ENCODE measurements at places on chromosomes 16 and 17. TPM values are rescaled to one million over a fixed set of nuclear protein-coding genes. Genes with fewer than 3 reads are reported as not detected.

TPSB2 gene
- 18.1 TPM for total RNA-seq

GRAP gene
- 2.3 TPM for total RNA-seq

TM4SF5 gene
- not detected for total RNA-seq

SCNN1G gene
- total RNA-seq = 5.4 TPM

CDH15 gene
- not detected for total RNA-seq

TLCD3B gene
- total RNA-seq = not detected

NPIPA2 gene
- 2.1 TPM for total RNA-seq

ATP6V0A1 gene
- total RNA-seq = 59.1 TPM

DNA sequence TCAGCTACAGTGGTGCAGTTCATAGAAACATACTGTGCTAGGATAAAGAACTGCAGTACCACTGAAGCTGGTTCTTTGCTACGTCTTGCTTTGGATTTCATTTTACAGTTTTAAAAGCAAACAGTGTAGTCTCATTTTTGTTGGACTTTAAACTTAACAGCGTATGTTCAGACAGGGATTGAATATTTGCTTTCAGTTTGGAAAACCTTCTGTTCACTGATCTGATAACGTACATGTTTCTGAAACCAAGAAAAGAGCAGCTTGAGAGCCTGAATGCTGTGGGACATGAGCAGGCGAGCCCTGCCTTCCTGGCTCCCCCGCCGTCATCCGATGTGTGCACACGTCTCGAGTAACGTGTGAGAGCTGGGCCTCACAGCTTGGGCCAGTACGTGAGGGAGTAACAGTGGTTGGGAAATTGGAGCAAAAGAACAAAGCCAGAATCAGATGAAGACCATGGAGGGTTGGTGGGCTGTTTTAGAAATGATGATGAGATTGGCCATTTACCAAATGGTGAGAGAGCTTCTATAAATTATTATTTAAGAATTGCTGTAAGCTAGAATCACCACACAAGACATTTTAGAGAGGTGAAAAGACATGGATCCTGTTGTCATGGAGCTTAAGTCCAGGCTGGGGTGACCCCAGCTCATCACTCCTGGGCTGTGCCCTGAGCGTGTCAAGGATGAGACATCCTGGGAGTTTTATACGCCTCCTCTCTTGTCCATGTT lies 20.8 kb upstream of the CLEC18C start:
- peaks cover 13% of the 10 kb centered on the region for H3K36me3 ChIP-seq
- no peak overlapping the region for H3K27ac ChIP-seq
- no peaks in the 10 kb centered on the region for H3K27me3 ChIP-seq
- H3K4me1 ChIP-seq = no peaks in the 10 kb centered on the region
- no peak overlapping the region for H3K4me3 ChIP-seq

DNA sequence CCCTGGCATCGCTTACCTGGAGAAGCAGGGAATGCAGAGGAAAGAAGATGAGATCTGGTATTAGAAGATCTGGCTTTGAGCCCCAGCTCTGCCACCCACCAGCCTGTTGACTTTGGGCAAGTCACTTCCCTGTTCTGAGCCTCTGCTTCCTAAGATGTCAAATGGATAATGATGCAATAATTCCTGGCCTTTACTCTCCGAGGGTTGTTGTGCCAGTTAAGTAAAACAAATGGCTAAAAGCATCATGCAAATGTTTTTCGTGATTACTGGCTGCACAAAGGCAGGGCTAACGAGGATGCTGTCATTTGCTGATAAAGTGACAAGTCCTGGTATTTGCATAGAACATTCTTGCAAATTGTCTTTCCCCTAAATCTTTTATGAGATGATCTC lies 1.3 kb upstream of the ZNF821 start:
- no peaks in the 10 kb centered on the region for H3K27me3 ChIP-seq
- no peaks in the 10 kb centered on the region for H3K4me1 ChIP-seq
- H3K4me3 ChIP-seq = no peak overlapping the region

- H3K27me3 ChIP-seq = no peaks in the 10 kb centered on the region
- no peak overlapping the region for H3K27ac ChIP-seq
- H3K4me1 ChIP-seq = no peaks in the 10 kb centered on the region
- H3K4me3 ChIP-seq = no peak overlapping the region
- DNase-seq = no peak
Measured at GRCh38 chr16:10123141-10123540, 59.1 kb downstream of the GRIN2A start.

- H3K4me3 ChIP-seq = no peak overlapping the region
- H3K36me3 ChIP-seq = no peaks in the 10 kb centered on the region
- H3K27me3 ChIP-seq = no peaks in the 10 kb centered on the region
- no peak for DNase-seq
- H3K4me1 ChIP-seq = no peaks in the 10 kb centered on the region
- H3K27ac ChIP-seq = no peak overlapping the region
Measured at GRCh38 chr16:59238246-59238645, 504.1 kb upstream of the GOT2 start.

- H3K4me3 ChIP-seq = no peak overlapping the region
- DNase-seq = no peak
- H3K27ac ChIP-seq = no peak overlapping the region
- H3K27me3 ChIP-seq = no peaks in the 10 kb centered on the region
- H3K4me1 ChIP-seq = peaks cover 8% of the 10 kb centered on the region
Measured at GRCh38 chr16:88697831-88698615, 8.2 kb downstream of the RNF166 start.

DNA sequence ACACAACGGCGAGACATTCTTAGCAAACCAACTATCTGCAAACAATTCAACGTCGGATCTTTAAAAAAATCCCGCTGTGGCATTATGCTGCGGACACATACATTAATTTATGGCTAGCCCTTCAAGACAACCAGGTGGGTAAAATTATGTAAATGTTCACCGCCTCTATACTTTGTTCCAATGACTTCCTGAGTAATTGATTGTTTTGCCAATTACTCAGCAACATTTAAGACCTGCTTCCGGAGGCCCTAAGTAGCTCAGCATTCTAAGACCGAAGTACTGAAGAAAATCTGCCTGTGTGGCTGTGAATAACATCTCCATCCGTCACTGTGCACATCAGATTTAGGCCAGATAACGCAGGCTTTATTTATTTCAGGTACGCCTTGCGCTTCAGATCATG lies 23.3 kb downstream of the QPRT start:
- no peaks in the 10 kb centered on the region for H3K36me3 ChIP-seq
- DNase-seq = no peak

DNA sequence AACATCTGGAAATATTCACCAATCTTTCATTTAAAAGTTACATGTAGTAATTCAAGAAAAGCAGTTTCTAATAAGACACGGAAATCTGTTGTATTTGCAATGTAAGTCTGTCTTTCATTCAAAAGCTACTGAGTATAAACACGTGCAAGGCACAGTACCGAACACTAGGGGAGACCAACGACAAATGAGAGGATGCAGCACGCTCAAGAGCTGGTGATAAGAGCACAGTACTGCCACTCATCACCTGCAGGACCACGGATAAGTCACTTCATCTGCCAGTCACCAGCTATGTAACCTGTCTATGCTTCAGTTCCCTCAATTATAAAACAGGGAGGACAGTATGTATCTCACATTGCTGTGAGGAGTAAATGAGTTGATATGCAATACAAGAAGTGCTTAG lies 67.1 kb downstream of the CLEC18A start:
- no peaks in the 10 kb centered on the region for H3K36me3 ChIP-seq
- H3K27ac ChIP-seq = no peak overlapping the region
- no peaks in the 10 kb centered on the region for H3K4me1 ChIP-seq
- no peak overlapping the region for H3K4me3 ChIP-seq
- no peaks in the 10 kb centered on the region for H3K27me3 ChIP-seq

- no peaks in the 10 kb centered on the region for H3K27me3 ChIP-seq
- no peak overlapping the region for H3K4me3 ChIP-seq
- no peaks in the 10 kb centered on the region for H3K4me1 ChIP-seq
- DNase-seq = no peak
- H3K27ac ChIP-seq = no peak overlapping the region
- no peaks in the 10 kb centered on the region for H3K36me3 ChIP-seq
Measured at GRCh38 chr16:62816971-62817519, 780.8 kb upstream of the CDH8 start.

- H3K27me3 ChIP-seq = no peaks in the 10 kb centered on the region
- H3K36me3 ChIP-seq = peaks cover 10% of the 10 kb centered on the region
- H3K4me1 ChIP-seq = peaks cover 7% of the 10 kb centered on the region
- no peak for DNase-seq
- H3K27ac ChIP-seq = no peak overlapping the region
- H3K4me3 ChIP-seq = no peak overlapping the region
Measured at GRCh38 chr17:7460850-7461660, 16.2 kb downstream of the CHRNB1 start.
